ENCODE measurements at places on chromosomes 5 and 9. TPM values are rescaled to one million over a fixed set of nuclear protein-coding genes. Genes with fewer than 3 reads are reported as not detected.
A peak's percentile ranks its signal among the peaks of the same experiment; 100 is the strongest.

The IL33 gene
- total RNA-seq: 93.8 TPM

GRCh38 chr9:69809304-69809863, 11.2 kb upstream of the CFAP95 start:
- no peak for DNase-seq

The MZB1 gene
- total RNA-seq: 1.0 TPM

DNA sequence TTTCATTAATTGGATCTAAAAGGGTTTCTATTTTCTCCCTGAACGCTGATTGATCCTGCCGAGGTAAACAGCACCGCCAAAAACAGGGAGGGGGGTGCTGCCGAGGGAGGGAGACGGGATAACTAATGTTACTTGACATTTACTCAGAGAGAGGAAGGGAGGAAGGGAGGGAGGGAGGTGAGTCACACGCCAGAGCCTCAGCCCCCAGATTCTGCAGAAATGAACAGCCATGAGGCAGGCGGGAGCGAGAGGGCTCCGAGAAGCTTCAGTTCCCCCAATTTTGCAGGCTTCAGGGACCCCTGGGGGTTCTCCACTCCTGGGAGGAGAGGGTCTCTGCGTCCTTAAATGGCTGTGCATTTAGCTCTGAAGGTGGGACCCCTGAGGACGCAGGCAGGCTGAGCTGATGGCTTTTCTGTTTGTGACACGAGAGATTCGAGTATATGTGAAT, 59.1 kb upstream of the IER5L start:
- peak; percentile 82 for DNase-seq

DNA sequence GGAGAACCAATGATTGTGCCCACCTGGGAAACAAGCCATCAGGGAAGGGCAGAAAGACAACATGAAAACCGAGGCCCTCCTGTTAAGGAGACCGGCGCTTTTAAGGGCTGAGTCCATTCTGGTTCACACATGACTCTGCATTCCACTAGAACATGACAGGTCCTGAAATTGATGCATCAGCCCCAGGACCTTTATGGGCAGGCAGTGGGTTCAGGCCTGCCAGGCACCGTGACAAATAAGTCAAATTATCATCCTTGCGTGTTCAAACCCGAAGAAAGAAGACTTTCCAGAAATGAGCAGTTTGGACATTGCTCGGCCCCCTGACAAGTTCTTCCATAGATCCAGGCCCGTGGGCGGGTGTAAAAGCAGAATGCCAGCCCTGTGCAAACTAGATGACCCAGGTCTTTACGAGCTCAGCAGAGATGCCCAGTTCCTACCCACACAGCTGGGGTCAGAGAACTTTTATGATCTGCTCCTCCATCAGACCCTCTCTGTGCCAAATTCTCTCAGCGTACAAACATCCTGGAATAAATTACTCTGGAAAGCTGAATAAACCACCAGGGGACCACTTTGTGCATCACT, 295.5 kb upstream of the WWC1 start:
- DNase-seq: no peak

DNA sequence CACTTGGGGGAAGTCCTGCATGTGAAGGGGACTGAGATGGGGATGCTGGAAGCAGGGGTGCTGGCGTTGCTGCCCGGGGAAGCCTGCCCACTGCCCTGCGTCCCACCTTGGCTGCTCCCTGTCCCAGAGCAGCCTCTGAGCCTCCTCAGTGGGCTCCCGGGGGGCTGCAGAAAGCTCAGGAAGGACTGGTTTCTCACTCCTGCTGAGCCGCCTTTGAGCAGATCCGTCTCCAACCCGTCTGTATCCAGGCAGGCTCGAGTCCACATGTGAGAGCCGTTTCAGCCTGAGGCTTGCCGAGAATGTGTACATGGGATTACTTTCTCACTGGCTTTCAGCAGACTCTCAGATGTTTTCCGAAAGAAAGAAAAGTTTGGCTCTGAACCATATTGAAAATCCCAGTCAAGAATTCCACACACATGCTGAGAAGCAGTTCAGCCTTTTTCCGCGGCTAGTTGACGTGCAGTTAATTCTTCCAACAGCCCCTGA, 95.3 kb upstream of the COL5A1 start:
- DNase-seq: peak; percentile 82
